Tibial nerve (tissue), 4 donors: ENCODE measurements at places on chromosomes 7 and 10. TPM values are rescaled to one million over a fixed set of nuclear protein-coding genes. Genes with fewer than 3 reads are reported as not detected.
A peak's percentile ranks its signal among the peaks of the same experiment; 100 is the strongest.

GRCh38 chr7:39924122-39924521 lies 25.9 kb upstream of the CDK13 start:
- DNase-seq: no peak

DNA sequence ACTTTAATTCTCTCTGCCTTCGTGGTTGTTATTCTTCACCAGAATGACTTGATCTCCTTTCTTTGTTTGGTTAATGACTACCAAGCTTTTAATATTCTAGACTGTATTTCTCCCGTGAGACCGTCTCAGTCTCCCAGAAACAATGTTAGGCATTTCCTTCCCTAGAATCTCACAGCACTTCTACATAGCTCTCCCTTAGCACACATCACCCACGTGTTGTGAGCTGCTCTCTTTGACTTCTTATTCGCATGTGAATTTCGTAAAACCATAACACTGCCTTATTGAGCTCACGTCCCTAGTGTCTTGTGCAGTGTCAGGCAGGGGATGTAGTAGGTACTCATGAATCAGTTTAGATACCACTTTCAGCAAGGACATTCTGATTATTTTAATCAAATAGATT lies 57.5 kb upstream of the MGAM2 start:
- no peak for DNase-seq

DNA sequence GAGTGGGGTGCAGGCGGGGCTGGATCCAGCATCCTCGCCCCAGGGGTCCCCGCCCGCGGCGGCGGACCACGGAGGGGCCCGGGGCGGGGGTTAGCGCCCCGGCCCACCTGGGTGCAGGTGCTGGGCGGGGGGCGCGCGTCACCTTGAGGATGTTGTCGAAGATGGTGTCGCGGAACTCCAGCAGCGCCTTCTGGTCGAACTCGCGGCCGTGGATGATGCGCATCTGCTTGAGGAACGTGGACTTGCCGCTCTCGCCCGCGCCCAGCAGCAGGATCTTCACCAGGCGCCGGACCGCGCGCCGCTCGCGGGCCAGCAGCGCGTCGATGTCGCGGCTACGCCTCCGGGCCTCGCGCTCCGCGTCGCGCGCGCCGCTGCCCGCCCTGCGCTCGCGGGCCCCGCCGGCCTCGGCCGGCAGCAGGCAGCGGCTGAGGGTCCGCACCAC lies 376 bp downstream of the GNA12 start:
- DNase-seq: no peak

GRCh38 chr10:110495731-110496552 lies 1.8 kb upstream of the DUSP5 start:
- peak; percentile 22 for DNase-seq

GRCh38 chr7:129642871-129643549 lies 31.5 kb downstream of the NRF1 start:
- DNase-seq: no peak

GRCh38 chr10:22618078-22618785 lies 96.1 kb downstream of the PIP4K2A start:
- no peak for DNase-seq

- DNase-seq: no peak
These were observed 1169.4 kb upstream of the CELF2 start for GRCh38 chr10:9848278-9848677.

DNA sequence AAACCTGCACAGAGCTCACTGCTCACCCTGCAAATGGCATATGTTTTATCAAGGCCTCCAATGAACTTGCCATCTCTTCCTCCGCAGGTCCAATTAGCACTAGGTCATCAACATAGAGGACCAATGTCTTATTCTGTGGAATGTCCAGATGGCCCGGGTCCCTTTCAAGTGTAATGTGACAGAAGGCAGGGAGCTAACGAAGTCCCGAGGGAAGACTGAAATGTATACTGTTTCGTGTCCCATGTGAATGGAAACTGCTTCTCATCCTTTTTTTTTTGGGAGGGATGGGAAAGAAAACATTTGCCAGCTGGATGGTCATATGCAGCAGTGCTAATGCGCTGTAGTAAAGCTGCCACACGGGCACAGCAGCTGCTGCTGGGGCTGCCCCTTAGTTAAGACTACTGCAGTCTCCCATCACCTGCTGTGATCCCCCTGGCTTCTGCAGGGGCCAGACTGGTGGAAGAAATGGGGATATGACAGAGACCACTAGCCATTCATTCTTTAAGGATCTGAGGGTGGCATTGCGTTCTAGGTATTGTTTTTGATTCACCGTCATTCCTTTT lies 61.7 kb upstream of the CCNY start:
- DNase-seq: no peak

DNA sequence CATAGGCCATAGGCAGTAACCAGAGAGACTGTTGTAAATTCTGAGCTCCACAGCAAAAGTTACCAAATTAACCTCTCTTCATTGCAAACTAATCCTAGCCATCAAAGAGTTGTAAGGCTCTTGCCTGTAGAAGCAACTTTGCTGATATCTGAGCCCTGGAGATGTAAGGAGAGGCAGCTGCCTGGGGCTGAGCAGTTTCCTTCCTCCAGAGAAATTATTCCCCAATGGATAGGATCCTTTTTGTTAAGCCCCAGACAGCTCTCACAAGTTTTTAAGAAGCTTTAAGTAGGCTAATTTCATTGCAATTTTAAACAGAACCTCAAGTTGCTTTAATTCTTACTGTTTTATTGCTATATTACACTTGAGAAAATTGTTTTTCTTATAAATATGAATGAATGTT lies 211.1 kb downstream of the GALNT17 start:
- no peak for DNase-seq

DNA sequence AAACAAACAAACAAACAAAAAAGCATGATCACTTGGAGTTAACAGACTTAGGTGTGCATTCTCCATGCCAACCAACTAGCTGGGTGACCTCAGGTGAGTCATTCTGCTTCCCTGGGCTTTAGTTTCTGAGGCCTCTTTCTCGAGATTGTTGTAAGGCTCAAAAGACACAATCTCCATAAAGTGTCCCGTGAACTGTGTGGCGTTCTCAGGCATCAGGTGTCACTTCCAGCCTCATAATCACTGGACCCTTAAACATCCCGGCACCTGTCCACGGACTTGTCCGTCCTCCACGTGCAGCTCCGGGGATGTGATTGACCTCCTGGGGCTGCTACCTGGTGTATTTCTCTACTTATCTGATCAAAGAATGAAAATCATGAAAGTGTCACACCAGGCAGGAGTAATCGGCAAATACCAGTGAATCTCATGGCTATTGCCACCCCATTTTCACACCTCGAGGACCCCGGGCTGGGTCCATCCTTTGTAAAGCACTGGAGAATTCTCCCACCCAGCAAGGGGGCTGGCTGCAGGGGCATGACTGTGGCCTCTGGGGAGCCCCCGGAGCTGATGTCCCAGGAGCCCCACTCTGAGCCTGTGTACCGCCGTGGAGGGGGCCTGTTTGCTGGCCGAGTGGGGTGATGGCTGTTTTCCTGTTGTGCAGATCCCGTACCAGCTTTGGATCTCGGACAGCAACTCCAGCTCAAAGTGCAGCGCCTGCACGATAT lies 189.8 kb upstream of the SH2B2 start:
- no peak for DNase-seq

DNA sequence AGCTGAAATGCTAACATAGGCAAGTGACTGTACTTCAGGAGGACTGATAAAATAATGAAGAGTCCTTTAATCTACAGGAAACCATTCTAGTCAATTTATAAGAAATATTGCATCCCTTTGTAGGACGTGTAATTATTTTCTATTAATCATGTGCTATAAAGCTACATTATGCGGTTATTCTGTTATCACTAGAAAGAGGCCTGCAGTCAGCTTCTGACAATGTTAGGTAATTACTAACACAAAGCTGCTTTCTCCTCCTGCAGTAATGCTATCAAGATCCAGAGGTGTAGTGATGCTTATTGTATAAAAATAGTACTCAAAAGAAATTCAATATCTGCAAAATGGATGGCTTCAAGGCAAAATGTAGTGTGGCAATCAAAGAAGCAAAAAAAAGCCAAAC lies 191.1 kb downstream of the SKAP2 start:
- DNase-seq: no peak

Gene ST8SIA6
- total RNA-seq: 1.9 TPM

Gene ACSL5
- total RNA-seq: 13.8 TPM

Gene DPP6
- total RNA-seq: 1.7 TPM

Gene ZMYND11
- total RNA-seq: 71.0 TPM

Gene CC2D2B
- total RNA-seq: not detected

Gene INPP5F
- total RNA-seq: 22.7 TPM

Gene CPXM2
- 74.3 TPM for total RNA-seq
